ENCODE measurements at places on chromosomes 12 and 14.
A peak's percentile ranks its signal among the peaks of the same experiment; 100 is the strongest.

DNA sequence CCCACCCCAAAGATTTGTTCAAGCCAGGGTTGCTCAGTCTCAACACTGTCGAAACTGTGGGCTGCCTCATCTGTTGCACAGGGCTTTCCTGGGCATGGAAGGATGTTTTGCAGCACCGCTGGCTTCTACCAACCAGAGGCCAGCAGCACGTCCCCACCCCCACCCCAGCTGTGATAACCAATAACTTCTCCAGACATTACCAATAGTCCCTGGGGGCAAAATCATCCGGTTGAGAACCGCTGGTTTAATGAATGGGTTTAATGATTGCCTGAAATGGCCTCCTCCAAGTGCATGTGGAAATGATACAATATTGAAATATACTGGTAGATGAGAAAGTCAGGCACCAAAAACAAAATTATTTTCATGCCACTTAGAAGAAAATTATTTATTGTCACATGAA lies 44.5 kb downstream of the RIMBP2 start:
- no peak for DNase-seq

GRCh38 chr12:82647853-82648252 lies 38.9 kb upstream of the TMTC2 start:
- no peak for DNase-seq

DNA sequence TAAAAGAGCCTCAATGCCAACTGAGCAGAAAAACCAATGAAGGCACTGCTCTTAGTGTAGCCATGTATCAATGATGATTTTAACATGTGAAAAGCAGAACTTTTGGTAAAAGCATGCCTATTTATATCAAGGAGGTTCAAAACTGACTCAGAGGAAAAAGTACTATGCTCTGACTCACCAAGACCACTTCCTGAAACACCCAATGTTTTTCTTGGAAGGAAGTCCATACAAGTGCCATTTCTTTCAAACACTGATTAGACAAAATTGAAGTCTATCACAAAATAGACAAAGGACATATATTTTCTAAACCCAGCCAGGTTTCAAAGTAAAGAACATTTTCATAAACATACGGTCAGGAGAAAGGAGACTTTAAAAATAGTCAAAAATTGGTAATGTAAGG lies 88.6 kb downstream of the EPS8 start:
- DNase-seq, result no peak

DNA sequence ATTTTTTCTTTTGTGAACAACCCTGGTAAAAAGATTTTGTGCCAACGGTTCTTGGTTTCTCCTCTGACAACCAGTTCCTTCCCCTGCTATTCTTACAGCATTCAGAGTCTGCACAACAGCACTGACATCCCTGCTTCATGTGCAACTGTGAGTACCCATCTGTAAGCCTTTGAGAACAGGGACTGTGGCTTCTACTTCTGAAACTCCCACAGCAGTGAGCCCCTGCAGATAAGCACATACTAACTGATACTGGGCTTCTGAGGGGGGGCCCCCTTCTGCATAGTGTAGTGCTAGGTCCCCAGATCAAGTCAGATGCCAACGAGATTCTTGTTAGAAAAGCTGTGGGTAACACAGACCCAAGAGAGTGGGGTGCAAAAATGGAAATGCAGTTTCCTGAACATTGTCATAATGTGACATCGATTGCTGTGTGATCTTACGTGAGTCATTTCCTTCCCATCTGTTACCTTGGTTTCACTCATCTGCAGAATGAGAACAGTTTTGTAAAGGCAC lies 11.1 kb upstream of the NINJ2 start:
- peak; percentile 18 for DNase-seq
